ENCODE measurements at places on chromosomes 12 and 14. TPM values are rescaled to one million over a fixed set of nuclear protein-coding genes. Genes with fewer than 3 reads are reported as not detected.

DNA sequence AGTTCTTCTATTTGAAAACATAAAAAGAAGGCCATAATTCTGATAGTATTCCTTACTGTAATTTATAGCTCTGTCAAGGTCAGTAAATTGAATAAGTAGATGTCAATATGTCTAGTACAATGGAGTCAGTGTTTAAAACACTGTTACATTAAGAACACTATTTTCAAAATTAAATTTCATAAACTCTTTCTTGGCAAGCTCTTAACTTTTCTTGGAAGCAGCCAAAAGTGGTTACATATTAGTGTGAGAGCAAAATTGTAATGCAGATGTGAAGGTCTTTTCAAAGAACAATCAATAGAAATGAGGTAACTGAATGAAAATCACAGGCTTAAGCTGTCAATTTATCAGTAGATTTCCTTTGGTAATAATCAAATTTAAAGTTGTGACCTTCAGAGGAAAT, 722.4 kb upstream of the NOVA1 start:
- DNase-seq: no peak

- DNase-seq: no peak
Measured at GRCh38 chr12:91219511-91219910, 36.9 kb upstream of the DCN start.

GRCh38 chr12:98319716-98320425, 195.5 kb upstream of the TMPO start:
- DNase-seq: no peak

GRCh38 chr12:38157274-38157932, 159.2 kb upstream of the ALG10B start:
- DNase-seq: no peak

- DNase-seq: no peak
Measured at GRCh38 chr12:27273114-27273513, 29.0 kb downstream of the STK38L start.

DNA sequence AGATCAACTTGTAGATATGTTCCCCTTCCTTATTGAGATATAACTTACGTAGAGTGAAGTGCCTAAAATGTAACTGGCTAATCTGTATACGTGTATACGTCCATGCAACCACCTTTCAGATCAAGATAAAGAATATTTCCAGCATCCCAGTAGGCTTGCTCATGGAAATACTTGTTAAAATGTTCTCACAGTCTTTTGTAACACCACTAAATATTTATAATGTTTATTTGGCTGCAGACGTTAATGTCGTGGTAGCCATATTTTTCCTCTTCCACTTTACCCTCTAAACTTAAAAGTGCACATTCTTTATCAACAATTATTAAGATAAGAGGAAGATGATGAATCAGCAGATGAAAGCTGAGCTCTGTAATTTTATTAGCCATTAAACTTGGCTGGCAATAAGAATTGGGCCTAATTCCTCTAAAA, 447.4 kb downstream of the AEBP2 start:
- no peak for DNase-seq

RNASE3 gene
- not detected for total RNA-seq

KRT8 gene
- total RNA-seq: 2,474 TPM

NCOR2 gene
- 348 TPM for total RNA-seq

GDF3 gene
- not detected for total RNA-seq

SMIM41 gene
- not detected for total RNA-seq

RTL1 gene
- total RNA-seq: 0.12 TPM
